ENCODE measurements at places on chromosomes 1 and 21.

DNA sequence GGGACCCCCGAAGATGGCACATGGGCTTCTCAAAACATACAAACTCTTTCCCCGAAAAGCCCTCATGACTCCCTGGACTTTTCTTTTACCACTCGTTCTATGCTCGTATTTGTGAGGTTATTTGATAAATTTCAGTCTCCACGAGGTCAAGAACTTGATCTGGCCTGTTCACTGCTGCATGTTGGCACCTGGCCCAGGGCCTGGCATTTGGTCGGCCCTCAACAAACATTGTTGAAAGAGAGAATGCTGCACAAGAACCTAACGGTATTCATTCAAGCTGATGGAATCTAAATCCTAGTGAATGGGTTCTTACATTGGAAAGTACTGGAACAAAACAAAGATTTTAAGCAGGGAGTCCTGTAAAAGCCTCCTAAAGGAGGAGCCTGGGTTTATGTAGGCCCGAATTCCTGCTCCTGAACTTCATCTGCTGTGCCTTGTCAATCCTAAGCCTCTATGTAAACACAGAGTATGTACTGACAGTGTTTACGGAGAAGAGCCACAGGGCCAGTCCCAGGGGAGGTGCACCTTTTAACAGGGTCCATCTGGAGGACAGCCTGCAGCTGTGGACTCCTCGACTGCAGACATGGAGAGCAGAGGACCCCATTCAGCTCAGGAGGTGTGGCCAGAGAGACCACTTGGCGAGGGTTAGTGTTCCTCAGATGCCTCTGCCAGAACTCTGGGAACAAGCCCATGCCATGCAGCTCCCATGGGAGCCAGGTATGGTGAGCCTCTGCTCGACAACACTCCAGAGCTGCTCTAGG is 46.9 kb downstream of the L1TD1 start:
- DNase-seq = no peak

DNA sequence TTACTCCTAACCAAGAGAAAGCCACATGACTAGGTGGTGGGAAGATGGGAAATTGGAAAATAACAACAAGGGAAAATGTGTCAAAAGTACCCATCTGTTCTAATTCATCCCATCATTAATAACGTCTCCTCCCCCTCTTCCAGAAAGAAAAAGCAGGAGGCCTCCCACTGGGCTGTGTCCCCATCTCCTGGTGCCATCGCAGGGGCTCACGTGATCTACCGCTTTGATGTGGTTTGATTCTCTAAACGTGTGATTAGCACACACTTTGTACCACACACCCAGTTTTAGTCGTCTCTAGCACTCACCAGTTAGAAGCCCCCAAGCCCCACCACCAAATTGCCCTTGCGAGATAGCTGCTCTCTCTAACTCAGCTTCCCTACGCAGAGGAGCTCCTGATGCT is 353.6 kb downstream of the RRAGC start:
- DNase-seq = no peak

- DNase-seq = no peak
Measured at GRCh38 chr1:197448121-197448779, 180.2 kb downstream of the CRB1 start.

DNA sequence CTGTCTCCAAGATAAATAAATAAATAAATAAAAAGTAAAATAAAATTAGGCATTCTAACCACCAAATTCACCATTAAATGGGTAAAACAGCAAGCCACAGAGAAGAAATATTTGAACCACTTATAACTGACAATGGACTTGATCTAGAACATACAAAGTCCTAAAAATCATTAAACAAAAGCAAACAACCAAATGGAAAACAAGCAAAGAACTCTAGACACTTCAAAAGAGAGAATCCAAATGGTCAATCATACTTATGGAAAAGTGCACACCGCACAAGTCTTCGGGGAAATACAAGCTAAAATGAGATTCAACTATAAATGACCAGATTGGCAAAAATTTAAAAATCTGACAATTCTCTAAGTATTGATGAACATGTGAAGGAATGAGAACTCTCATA is 73.5 kb upstream of the ANGPTL3 start:
- no peak for DNase-seq

DNA sequence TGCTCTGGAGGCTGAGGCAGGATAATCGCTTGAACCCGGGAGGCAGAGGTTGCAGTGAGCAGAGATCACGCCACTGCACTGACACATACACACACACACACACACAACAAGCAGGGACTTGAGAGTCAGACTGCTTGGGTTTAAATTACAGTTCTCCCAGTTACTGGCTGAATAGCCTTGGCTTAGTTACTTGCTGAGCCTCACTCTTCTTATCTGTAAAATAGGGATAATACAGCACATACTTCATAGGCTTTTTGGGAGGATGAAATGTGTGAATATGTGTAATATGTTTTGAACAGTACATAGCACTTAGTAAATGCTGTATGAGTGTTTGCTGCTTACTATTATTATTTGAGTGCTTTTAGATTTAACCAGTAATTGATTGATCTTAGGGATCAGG is 23.8 kb downstream of the CDC42 start:
- no peak for DNase-seq

- DNase-seq = no peak
Measured at GRCh38 chr1:67682659-67683197, 2.3 kb upstream of the GADD45A start.

GRCh38 chr1:2198571-2198970 is 4.0 kb upstream of the FAAP20 start:
- DNase-seq = no peak

DNA sequence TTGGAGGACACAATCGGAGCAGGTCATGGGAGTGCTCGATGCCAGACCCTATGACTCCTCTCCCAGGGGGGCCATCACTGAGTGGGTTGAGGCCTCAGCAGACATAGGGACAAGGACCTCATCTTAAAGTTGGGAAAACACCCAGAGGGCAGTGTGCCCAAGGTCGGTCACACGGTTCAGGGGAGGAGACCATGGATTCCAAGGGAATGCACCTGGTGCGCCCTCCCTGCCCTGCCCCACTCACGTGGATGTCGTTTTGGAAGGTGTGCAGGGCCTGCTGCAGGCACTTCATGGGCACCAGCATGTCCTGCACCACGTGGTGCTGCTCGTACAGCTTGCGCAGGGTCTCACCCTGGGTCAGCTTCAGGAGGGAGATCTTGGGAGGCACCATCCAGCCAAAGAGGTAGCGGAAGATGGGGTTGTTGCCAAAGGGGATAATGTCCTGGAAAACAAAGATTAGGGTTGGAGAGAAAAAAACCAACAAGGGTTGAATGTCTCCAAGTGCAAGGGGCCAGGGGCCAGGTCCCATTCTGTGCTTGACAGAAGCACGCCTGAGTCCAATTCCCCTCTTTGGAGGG is 33.1 kb downstream of the DHCR24 start:
- DNase-seq = no peak

- peak; percentile 68 for DNase-seq
Measured at GRCh38 chr1:183655562-183656075, 2.5 kb upstream of the APOBEC4 start.

DNA sequence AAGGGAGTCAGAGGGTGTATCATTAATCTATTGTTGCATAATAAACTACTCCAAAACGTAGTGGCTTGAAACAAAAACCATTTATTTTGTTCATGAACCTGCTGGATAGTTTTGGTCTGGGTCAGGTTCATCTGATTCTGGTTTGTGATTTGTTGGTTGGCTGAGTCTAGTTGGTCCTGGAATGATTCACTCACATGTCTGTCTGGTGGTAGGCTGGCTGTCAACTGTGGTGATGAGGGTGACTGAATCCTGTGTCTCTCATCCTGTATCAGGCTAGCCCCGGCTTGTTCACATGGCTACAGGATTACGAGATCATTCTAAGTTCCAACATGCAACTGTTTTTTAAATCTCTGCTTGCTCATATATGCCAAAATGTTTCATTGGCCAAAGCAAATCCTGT is 22.5 kb upstream of the SIKE1 start:
- DNase-seq = no peak

DNA sequence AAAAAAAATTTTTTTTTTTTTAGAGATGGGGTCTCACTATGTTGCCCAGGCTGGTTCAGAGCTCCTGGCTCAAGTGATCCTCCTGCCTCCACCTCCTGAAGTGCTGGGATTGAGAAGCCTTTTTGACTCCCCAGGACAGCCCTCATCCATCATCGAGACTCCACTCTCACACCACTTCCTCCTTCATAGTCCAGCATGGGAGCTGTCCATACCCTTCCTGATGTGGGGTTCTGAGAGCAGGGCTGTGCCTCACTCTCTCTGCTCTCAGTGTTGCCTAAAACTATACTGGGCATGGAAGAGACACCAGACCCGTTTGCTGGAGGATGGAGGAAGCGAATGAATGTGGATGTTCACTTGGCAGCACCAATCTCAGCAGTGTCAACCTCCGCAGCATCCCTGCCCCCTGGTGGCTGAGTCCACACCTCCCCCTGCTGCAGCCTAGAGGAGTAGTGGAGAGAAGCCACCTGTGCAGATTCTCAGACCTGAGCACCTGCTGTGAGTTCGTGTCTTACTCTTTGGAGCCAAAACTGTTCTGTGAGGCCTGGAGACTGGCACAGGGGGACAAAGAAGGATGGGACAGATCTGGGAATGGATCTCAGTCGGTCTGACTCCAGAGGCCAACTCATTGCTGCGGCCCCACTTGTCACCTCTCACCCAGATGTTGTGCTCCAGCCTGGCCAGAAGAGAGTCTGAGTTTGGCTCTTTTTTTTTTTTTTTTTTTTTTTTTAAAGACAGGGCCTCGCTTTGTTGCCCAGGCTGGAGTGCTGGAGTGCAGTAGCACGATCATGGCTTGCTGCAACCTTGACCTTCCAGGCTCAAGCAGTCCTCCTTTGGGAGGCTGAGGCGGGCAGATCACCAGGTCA is 17.7 kb downstream of the TINAGL1 start:
- peak; percentile 61 for DNase-seq

DNA sequence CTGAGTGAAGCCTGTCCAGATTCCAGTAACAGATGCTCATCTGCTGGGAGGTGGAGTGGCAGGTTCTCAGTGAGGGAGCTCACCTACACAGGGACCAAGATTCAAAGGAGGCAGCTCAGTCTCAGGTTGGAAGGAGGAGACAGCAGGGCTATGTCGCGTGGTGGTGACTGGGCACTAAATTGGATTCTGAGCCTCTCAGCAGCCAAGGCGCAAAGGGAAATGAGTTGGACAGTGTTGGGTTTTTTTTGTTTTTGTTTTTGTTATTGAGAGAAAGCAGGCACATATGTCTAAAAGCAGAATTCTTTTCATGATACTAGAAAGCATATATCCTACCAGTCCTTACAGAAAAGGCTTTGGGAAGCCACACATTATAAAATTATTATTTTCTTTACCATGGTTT is 26.2 kb downstream of the UMODL1 start:
- no peak for DNase-seq

DNA sequence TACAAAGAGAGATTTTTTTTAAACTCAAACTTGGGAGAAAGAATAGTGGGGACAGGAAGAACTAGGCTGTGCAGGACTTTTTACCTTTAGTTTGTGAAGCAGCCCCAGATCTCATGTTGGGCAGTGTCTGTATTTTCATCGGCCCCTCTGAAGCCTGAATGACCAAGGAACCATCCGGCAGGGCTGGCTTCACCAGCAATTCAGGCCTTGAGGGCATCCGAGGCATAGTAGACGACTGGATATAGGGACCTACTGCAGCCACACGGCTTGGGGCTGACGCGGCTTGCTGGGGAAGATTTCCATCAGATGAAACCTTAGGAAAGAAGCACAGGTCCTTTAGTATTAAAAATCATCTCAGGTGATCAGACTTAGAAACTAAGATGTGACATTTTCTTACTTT is 43.7 kb downstream of the TP53BP2 start:
- DNase-seq = no peak

DNA sequence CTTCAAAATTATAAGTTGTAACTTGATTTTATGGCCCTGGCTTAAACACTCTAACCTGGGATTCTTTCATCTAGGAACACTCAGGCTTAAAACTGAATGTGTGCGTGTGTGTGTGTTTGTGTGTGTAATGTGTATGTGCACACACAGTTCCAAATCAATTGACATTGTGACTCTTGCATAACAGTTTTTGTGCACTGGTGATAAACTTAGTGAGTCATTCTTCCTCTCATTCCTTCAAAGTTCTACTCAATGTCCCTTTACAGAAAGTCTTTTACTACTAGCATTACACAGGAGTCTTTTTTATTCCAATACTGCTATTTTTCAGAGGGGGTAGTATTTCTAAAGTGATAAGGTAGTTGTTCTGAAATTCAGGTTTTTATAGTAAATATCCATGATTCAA is 943.6 kb downstream of the KCNT2 start:
- no peak for DNase-seq

- DNase-seq = no peak
Measured at GRCh38 chr1:37123276-37124115, 89.2 kb upstream of the GRIK3 start.

DNA sequence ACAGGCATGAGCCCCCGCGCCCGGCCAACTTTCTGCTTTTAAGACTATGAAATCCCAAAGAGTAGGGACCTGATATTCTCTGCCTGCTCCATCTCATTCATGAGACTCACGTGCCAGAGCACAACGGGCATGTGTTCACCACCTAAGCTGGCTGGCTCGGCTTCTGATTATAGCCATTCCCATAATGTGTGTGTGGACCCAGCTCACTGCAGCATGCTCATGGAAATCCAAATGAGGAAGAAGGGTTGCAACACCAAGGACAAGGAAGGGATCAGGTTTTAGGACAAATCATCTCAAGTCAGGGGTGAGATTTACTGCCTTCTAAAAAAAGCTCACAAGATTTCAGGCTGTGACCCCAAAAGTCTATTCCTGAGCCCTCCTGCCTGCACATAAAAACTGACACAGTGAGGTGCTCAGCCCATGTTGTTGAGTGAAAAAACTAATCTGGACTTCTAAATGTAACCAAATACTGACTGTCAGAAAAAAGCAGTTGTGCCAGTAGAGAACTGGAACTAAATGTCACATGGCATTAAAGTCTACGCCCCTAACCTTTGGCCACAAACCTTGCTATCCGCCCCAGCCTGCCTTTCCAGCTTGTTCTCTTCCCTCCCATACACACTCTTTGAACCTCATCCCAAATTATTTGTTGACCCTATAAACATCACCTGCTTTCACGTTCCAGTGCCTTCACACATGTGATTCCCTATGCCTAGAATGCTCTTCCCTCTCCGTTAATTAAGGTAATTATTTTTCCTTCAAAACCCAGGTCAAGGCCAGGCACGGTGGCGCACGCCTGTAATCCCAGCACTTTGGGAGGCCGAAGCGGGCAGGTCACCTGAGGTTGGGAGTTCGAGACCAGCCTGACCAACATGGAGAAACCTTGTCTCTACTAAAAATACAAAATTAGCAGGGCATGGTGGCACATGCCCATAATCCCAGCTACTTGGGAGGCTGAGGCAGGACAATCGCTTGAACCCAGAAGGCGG is 9.1 kb upstream of the COA7 start:
- DNase-seq = no peak

GRCh38 chr1:226098870-226099835 is 36.6 kb downstream of the H3-3A start:
- no peak for DNase-seq

DNA sequence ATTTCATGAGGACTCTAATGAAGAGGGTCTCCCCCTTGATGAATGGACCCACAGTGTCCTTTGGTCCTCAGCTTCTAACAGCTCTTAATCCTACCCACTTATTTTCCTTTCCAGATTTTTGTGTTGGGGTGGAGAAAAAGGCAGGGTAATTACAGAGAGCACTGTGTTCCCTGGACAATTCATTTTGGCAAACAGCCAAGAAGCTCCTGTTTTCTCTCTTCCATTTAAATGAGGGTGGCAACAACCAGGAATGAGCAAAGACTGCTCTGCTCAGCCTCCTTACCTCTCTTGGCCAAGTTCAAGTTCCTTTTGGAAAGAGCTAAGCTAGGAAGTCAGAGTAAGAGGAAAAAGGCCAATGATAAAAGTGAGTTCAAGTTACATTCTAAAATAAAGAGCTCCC is 11.9 kb downstream of the XKR8 start:
- DNase-seq = no peak

GRCh38 chr21:31543191-31543590 is 116.3 kb upstream of the SOD1 start:
- no peak for DNase-seq

GRCh38 chr1:111720274-111720976 is 18.8 kb downstream of the INKA2 start:
- no peak for DNase-seq

Measured in CD4-positive, alpha-beta T cell treated with Interferon alpha-2 for 1 hour (primary cell).